ENCODE measurements at places on chromosomes 6 and 20.

DNA sequence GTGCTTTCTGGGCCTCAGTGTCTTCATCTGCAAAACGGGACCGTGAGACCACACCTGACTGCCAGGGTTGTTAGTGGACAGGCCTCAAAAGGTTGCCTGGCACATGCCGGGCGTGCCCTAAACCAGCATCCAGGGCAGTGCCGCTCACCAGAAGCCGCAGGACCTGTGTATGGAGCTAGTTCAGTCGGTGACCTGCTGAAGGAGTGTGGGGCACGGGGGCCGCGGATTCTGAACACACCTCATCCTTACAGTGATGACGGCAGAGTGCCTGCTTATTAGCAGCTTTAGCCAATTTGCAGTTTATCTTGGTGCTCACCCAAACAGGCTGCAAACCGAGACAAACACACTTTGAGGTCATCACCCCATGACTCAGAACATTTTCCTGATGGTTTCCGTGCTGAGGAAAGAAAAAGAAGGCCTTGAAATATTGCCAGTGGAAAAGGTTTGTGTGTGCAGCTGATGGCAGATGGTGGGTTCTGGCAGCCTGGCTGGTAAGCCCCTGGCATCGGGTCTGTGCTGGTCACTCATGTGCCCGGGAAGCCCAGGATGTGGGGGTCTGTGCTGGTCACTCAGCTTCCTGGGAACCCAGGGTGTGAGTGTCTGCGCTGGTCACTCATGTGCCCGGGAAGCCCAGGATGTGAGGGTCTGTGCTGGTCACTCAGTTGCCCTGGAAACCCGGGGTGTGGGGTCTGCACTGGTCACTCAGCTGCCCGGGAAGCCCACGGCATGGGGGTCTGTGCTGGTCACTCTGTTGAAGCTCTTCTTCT lies 153.8 kb downstream of the ERMARD start:
- no peak for DNase-seq

DNA sequence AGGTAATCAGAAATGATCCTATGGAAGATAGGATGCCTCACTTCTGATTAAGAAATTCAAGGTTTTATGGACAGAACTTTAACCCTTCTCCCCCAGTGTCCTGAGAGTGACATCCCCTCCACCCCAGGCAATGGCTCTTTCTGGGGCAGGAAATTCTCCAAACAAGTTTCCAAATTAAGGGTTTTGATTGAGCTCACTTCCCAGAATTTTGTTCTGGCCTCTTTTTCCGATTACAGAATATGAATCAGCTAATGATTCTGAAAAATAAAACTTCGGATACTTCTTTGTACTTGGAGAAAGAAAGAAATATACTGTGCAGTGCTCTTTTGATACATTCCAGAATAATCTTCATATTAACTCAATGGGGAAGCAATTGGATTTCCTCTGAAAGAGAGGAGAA lies 32.8 kb upstream of the TASP1 start:
- DNase-seq, result no peak

DNA sequence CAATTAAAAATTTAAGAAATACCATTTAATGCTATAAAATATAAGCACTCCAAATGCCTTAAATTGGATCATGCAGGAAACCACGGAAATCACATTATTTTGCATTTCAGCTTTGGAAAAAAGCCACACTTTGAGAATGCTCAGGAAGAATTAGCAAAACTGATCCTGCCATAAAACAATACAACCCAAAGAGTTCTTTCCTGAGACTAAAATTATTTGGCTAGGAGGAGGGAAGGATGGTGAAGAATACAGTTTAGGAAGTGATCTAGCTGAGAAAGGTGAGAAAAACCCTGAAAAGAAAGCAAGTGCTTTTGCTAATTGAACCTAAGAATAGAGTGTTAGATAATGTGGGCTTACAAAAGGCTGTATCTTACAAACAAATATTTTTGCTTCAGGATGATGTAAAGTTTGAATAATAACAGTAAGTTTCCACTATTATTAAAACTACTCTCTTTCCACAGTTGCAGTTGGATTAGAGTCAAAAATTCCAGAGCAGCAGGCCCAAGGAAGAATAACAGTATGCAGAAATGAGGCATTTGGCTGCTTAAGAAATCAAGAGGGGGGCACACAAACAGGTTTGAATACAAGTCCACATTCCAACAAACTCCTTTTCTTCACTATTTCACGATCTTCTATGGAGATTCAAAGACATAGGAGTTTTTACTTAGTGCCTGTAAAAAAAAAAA lies 565.4 kb downstream of the RFPL4B start:
- no peak for DNase-seq

DNA sequence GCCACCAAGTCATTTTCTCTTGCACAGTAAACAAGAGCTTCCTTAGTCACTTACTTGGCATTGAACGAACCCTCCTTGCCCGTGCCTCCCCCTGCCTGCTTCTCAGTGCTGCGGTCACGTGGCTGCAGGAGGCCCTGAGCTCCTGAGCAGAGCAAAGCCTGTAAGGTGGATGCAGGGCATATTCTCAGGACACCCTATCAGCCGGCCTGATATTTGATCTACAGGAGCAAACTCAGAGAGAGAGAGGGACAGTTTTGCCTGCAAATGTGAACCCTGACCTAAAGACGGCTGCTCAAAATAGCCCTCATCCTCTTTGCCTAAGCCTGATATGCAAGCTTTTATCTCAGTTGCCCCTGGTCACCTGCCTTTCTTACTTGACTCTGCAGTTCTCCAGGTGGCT lies 93.0 kb upstream of the POPDC3 start:
- no peak for DNase-seq

DNA sequence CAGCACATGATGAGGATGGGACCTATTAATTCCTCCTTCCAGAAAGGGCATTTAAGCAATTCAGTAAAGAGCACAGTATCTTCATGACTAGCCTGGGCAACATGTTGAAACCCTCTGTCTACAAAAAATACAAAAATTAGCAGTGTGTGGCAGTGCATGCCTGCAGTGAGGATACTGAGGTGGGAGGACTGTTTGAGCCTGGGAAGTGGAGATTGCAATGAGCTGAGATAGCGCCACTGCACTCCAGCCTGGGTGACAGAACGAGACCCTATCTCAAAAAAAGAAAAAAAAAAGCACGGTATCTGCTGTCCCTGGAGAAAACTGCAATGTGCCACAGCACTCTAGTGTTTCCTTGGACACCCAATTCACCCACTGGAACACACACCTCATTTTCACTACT lies 18.4 kb downstream of the SAMD3 start:
- no peak for DNase-seq

GRCh38 chr6:10266462-10266861 lies 148.4 kb downstream of the TFAP2A start:
- DNase-seq, result no peak

GRCh38 chr6:133953634-133954415 lies 801 bp downstream of the TBPL1 start:
- no peak for DNase-seq

DNA sequence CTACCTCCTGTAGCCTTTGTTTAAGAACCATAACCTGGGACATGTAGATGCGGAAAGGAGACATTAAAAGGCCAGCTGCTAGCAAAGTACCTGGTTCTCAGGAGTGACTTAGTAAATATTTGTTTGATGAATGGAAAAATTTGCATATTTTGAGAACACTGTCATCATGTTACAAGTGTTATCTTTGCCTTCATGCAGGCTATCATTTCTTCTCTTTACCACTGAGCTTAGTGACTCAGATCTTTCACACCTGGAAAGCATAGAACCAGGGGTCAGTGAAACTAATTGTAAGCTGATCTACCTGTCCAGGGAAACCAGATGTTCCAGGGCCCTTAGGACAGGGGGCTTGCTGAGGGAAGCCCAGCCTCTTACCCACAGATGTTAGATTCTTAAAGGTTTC lies 5.4 kb downstream of the ZFP57 start:
- DNase-seq, result no peak

DNA sequence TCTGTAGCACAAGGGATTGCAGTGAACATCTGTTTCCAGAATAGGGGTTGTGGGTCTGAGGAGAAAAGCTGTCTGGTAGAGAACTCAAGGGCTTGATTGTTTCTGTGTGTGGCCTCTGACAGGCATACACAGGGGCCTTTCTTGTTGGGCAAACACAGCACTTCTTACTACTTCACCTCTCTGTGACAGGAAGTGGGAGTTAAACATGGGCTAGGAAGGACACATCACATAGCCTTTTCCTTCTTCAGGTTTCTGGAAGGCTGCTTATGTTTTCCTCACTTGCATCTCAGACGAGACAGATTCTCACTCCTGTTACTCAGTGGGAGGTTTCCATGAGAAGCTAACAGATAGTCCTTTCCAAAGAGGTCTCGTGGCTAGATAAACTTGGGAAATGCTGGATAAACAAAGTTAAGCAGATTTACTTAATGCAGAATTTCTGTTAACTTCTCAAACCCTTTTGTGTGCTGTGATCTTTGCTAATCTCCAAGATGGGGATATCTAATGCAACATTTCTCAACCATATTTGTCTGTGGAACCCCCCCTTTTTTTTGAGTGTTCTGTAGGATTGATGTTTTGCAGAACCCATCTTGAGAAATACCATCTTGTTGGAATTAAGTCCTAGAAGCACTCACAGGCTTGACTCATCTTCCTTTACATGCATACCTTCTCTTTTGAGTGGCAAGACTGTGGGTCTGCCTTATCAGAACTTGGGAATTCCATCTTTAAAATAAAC lies 41.9 kb upstream of the RNF8 start:
- DNase-seq, result no peak

- no peak for DNase-seq
These were observed 10.9 kb downstream of the NINL start for GRCh38 chr20:25574411-25574810.

- no peak for DNase-seq
These were observed 190.1 kb downstream of the KCNQ5 start for GRCh38 chr6:72811971-72812421.

All from stimulated activated CD4-positive, alpha-beta T cell treated with anti-CD3 and anti-CD28 coated beads, Interleukin-1b, Interleukin-23, amount 100 ng/mL, for 24 hours (primary cell).